ENCODE measurements at places on chromosomes 5 and 9.

DNA sequence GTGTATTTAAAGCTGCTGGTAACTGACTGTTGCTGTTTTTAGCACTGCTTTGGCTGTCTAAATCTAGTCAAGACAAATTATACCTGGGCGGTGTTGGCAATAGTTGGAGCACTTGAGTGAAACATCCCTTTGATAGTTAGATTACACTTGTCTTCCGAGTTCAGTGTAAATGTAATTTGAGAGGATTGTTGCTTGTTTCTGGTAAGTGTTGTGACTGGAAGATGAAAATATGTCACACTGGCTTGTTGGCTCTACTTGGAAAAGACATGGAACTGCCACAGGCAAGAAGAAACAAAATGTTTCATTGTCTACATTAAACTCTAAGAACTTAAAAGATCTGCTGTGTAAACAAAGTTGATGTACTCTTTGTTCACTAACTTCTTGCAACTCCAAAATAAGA, 49.2 kb upstream of the PTPRD start:
- DNase-seq = no peak

DNA sequence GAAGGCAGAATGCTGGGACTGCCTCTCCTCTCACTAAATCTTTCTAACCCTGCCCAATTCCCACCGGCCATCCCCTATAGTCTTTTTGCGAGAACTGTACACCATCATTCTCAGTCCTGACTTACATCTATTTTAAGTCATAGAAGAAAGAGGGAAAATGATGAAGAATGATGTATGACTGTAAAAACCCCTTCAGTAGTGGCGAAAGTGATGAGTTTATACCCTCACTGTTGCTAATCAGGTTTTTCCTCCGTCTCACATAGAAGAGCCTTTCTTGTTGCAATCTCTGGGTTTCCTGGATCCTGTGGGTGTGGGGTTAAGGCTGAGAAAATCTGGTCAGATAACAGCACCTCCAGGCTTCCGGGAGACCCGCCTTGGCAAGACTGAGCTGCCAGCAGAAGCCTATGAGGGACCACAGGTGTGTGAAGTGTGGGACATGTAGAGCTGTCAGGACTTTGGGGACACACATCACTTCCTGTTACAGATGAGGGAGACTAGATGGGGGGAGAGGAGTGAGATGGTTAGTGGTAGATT, 147.1 kb upstream of the SLC12A2 start:
- no peak for DNase-seq

DNA sequence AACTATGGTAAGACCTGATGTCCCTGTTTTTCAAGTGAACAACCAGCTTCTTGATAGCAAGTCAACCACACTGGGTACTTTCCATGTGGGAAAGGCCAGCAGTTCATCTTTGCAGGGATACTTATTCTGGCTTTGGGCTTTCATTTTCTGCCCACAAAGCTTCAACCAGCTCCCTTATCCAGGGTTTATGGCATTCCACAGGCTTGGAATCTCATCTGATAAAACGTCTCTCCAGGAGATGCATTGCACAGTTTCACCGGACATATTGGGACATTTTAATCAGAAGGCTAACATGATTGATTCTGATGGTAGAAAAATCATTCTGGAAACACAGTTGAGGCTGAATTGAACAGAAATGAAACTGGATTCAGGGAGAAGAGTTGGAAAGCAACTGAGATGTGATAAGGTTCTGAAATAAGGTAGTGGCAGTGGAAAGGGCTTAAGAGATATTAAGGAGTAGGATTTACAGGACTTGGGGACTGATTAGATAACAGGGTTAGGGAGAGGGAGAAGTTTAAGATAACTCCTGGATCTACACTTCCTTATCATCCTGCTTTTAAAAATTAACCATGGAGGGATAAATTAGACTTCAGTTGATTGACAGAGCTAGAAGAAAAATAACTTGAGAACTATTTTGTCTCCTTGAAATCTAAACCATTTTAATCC, 195.8 kb upstream of the FBXL7 start:
- no peak for DNase-seq

- DNase-seq = no peak
These were observed 10.6 kb downstream of the GRIN3A start for GRCh38 chr9:101727612-101728524.

DNA sequence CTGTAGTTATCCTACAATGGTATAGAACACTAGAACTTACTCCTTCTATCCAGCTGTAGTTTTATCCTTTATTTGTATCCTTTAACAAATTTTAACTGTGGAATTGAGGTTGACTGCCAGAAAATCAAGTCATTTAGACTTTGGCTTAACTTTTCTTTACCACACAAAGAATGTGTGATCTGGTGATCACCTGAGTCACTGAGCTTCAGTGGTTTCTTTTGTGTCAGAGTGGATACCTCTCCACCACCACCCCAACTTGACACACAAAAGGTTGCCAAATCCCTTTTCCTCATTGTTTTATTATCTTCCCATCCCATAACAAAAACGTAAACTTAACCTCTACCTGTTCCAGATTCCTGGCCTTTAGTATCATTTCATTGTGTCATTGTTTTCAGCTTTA, 5.5 kb downstream of the OTULIN start:
- no peak for DNase-seq

DNA sequence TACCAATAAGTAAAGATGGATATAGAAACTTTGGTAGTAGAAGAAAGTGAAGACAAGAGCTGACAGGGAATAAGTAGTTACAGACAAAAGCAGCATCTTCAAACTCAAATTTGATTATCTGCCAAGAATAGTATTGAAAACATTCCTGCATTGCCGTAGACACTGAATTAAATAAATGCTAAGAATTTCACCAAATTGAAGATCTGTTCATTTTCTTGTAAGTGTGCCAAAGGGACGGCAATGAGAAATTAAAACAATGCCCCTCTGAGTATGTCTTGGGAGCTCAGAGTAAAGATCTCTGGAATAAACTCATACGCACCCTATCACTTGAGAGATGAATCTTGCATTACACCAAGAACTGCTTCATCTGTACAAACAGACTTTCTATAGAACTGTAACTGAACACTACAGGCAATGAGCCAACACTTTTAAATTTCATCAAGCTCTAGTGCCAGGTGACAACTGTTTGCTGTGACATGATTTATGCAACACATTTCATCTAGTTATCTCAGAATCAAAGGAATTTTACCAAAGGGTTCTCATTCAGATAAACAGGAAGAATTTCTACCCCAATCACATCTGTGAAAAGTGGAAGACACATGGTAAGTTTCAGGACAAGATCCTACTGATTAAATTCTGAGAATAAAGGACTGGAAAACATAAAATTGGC, 66.9 kb downstream of the RFX3 start:
- no peak for DNase-seq

DNA sequence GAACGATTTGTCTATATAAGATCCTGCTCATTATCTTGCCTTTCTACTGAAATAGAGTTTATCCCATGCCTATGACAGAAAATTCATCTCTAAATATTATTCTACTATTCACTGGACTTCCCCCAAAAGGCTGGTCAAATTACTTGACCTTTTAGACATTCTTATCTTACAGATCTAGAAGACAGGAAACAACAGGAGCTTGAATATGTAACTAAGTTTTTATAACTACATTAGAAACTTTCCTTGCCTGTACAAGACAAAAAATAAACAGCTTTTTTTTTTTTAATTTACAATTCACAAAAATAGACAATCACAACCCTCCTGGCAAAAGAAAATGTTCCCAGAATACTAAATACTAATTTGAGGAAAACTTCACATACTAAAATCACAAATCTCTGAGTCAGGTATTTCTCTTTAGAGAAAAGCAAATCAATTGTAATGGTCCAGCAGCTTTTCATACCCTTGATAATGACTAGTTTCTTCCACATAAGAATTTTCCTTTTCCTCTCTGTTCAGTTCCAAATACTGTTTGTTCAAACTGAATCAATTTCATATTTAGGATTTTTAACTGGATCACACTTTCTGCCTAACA, 68.6 kb downstream of the MLLT3 start:
- no peak for DNase-seq

DNA sequence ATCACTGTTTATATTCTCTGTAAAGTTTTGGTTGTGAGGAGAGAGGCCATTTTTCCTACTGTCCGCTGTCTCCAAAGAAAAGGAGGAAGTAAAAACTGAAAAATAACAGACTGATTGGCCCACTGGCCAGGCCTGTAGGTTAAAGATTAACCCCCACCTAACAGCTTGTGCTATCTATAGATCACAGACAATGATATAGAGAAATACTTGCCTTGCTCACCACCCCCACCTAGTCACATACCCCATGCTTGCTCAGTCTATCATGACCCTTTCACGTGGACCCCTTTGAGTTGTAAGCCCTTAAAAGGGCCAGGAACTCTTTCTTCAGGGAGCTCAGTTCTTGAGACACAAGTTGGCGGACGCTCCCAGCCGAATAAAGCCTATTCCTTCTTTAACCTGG, 357.4 kb downstream of the PRDM9 start:
- DNase-seq = no peak

GRCh38 chr5:56838409-56839039, 23.2 kb downstream of the MAP3K1 start:
- DNase-seq = no peak

- no peak for DNase-seq
These were observed 4.4 kb upstream of the DIPK1B start for GRCh38 chr9:136707849-136708517.

DNA sequence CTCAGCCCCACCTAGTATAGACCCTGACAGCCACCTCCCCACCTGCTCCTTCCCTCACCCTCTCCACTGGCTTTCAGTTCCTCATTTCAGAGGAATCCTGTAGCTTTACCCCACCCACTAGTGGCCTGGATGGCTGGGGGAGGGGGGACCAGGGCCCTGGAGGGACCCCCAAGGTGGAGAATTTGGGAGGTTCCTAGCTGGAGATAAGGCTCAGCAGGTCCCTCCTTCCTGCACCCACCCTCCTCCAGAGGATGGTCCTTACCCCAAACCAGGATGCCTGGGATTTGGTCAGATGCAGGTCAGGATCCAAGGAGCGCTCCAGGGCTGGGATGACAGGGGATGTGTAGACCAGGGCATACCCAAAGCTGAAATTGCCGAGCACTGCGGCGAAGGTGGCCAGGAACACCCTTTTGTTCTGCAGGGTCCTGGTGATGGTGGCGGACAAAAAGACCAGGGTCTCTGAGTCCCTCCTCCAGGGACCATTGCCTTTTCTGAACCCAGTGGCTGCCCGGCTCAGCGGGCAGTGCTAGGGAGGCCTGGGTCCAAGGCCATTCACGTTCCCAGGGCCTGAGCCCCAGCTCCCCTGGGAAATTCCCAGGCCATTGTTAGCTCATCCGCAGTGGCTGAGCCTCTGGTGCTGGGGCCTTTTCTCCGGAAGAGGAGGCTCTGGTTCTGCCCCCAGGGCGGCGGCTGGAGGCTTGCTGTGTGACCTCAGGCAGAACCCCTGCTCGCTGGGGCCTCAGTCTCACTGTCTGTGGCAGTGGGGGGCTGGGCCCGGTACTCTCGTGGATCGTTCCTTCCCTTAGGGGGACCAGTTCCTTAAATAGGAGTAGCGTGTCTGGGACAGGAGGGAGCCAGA, 678 bp downstream of the SLC2A6 start:
- no peak for DNase-seq

GRCh38 chr9:130900701-130901497, 4.3 kb upstream of the QRFP start:
- no peak for DNase-seq

- DNase-seq = no peak
These were observed 948.5 kb downstream of the TLE4 start for GRCh38 chr9:80520231-80520630.

DNA sequence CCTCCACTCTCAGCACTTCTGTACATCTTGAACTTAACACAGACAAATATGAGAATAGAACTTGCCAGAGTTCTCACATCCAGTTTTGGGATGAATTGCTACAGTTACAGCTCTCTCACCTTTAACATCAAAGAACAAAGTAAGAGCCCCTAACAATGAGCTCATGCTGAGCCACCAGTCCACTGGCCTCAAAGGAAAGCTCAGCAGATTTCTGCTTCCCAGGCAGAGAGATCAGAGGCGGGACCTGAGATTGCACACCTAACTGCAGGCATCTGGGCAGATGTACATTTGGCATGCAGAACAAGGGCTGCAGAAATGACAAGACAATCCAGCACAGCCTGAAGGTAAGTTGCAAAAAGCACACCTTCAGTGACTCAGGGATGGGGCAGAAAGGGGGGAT, 300.9 kb downstream of the MRPS30 start:
- DNase-seq = no peak

GRCh38 chr5:148484651-148485050, 100.9 kb downstream of the FBXO38 start:
- no peak for DNase-seq

DNA sequence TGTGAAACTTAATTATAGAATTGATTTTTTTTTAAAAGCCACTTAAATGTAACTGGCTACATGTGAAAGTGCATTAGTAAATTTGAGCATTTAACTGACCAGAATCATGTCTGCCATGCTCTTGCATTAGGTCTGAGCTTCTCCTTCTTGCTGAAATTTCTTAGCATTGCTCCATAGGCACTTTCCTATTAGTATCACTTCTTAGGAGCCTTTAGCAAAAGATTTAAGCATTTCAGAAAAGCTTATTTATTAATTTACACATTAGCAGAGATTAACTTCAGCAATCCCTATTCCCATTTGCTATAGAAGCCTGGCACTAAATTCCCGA, 211.0 kb downstream of the SNX18 start:
- DNase-seq = no peak

- no peak for DNase-seq
These were observed 2.9 kb downstream of the UIMC1 start for GRCh38 chr5:177003649-177004048.

- DNase-seq = no peak
These were observed 22.9 kb upstream of the PIK3R1 start for GRCh38 chr5:68192679-68193060.

- no peak for DNase-seq
These were observed 354.6 kb downstream of the BNC2 start for GRCh38 chr9:16515879-16516301.

GRCh38 chr5:40307920-40308319, 371.8 kb upstream of the PTGER4 start:
- no peak for DNase-seq

- no peak for DNase-seq
These were observed 138.6 kb upstream of the SPEF2 start for GRCh38 chr5:35478856-35479682.

GRCh38 chr5:131196331-131196730, 25.6 kb downstream of the LYRM7 start:
- no peak for DNase-seq
